Fibroblast of skin of left biceps (primary cell): ENCODE measurements at places on chromosomes 1 and 21.

- DNase-seq = no peak
Measured at GRCh38 chr21:43925609-43926008, 60.6 kb downstream of the AGPAT3 start.

DNA sequence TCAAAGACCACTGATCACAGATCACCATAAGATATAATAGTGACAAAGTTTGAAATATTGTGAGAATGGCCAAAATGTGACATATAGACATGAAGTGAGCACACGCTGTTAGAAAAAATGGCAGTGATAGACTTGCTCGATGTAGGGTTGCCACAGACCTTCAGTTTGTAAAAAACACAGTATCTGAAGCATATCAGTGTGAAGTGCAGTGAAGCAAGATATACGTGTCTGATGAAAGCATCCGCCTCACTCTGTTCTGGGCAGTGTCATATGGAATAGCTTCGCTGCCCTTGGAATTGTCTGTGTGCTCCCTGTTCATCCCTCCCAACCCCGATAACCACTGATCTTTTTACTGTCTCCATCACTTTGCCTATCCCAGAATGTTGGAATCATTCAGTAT, 50.7 kb downstream of the GALNT2 start:
- no peak for DNase-seq

DNA sequence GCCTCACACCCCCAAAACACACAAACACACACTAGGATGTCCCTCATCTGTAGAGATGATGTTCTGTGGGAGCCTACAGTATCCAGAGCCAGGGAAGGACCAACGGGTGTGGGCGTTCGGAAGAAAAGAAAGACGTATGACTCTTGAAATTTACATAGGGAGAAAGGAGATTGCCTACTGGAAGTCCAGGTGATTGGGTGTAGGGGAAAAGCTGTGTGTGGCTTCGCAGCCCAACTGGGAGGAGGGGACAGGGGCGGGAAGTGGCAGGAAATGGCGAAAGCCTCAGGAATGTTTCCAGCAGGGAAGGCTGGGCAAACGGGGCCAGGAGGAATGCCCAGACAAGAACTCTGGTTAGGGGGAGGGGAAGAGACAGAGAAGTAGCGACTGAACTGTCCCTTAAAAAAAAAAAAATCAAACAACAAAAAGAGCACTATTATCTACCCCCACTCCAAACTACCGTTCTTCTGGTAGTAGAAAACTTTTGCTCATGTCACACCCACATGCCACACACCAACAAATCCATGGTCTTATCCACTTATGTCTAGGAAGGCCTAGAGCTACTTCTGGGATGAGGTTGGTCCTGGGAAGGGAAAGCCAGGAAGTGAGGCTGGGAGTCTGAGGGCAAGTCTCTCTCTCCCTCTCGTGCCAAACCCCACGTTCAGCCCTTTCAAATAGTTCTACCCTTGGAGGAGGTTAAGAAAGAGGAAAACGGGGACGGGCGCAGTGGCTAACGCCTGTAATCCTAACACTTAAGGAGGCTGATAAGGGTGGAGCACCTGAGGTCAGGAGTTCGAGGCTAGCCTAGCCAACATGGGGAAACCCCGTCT, 1.8 kb upstream of the CKS1B start:
- peak; percentile 87 for DNase-seq

GRCh38 chr1:15264769-15265168, 17.7 kb downstream of the FHAD1 start:
- no peak for DNase-seq

DNA sequence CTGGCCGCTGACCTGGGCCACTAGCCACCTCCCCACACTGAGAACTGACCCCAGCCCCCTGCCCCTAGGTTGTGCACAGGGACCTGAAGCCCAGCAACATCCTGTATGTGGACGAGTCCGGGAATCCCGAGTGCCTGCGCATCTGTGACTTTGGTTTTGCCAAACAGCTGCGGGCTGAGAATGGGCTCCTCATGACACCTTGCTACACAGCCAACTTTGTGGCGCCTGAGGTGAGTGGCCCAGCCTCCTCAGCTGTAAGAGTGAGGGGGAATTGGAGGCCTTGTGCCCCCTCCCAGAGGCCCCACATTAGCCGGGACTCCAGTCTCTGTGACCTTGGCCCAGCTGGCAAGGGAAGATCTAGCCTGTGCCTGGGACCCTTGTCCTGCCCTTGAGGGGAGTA, 41.8 kb downstream of the RPS6KA1 start:
- no peak for DNase-seq

DNA sequence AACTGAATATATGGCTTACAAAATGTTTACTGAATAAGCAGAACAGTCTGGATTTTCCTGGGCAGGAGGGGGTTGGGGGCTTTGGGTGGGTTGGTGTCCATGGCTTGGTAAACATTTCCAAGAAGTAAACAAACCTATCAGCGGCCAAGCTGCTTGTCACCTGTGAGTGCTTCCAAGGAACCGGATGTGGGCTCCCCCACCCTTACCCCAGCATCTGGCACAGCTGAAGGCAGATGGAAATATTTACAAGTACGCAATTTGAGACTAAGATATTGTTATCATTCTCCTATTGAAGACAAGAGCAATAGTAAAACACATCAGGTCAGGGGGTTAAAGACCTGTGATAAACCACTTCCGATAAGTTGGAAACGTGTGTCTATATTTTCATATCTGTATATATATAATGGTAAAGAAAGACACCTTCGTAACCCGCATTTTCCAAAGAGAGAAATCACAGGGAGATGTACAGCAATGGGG, at the start of gene CLCA1:
CLCA1 (plus strand) TSS at position 427 of the 477 bp plus-strand sequence; CDS start at position 472, 45 bp downstream.
- DNase-seq = no peak

GRCh38 chr1:42743317-42744147, 3.5 kb upstream of the CLDN19 start:
- DNase-seq = no peak

DNA sequence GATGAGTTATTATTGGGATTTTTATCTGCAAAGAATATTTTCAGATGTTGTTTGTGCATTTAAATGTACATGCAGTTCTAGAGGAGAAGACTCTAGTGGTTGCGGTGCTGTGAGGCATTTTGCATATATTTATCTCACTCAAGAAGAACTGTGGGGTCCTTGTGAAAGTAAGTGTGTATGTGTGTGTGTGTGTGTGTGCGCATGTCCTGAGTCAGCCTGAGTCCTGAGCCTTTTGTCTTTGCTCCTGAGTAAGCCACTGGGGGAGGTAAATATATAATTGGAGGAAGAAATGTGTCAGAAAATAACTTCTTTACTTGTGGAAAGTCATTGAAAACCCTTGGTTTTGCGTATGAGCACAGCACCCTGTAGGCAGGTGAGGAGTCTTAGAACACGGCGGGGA, 55.6 kb upstream of the CD34 start:
- DNase-seq = no peak

GRCh38 chr1:218336328-218336727, 8.8 kb upstream of the TGFB2 start:
- no peak for DNase-seq

- DNase-seq = no peak
Measured at GRCh38 chr1:42955311-42956063, 3.2 kb downstream of the SLC2A1 start.

- no peak for DNase-seq
Measured at GRCh38 chr1:36864182-36864822, 170.0 kb downstream of the GRIK3 start.

DNA sequence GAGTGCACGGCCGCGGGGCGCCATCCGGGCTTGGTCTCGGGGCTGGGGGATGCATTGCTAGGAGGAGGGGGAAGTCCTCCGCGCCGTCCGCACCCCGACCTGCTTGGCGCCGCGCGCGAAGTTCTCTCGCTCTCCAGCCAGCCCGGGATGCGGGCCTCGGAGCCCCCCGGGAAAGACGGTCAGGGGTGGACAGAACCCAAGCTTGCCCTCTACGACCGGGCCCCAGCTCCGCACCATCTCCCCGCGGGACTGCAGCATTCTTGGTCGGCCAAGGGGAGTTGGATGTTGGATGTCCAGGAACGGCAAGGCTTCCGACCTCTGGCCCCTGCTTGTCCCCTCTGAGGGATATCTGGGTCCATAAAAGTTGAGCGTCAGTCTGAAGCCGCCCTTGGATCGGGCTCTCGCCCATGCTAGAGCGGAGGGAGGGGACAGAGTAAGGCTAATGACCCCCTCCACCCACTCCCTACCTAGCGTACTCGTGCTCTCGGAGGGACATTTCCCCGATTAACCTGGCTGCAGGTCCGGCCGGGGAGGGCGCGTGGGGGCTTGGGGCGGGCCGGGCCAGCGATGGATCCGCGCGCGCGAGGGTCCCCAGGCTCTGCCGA, 522 bp downstream of the DISP3 start:
- DNase-seq = no peak

- no peak for DNase-seq
Measured at GRCh38 chr1:182791281-182792179, 2.0 kb downstream of the NPL start.

GRCh38 chr1:232557502-232558191, 72.3 kb downstream of the SIPA1L2 start:
- DNase-seq = no peak

- no peak for DNase-seq
Measured at GRCh38 chr1:1051127-1051810, 22.8 kb downstream of the RNF223 start.

- DNase-seq = peak; percentile 53
Measured at GRCh38 chr1:151681923-151682322, 34.7 kb downstream of the CELF3 start.

DNA sequence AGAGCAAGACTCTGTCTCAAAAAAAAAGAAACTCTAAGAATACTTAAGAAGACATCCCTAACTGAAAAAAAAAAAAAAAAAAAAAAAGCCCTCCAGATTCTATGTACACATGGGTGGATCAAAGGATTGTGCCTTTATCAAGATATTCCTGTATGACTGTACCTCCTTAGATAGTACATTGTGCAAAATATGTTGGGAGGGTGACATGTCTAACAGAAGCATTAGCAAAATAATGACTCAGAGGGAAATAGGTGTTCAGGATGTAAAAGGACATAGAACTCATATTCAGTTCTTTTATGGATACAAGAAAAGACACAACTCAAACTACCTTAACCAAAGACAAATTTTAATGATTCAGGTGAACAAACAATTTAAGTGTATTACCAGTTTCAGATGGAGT, 269.8 kb upstream of the KAZN start:
- no peak for DNase-seq

GRCh38 chr1:176323472-176323871, 116.4 kb upstream of the COP1 start:
- DNase-seq = no peak

DNA sequence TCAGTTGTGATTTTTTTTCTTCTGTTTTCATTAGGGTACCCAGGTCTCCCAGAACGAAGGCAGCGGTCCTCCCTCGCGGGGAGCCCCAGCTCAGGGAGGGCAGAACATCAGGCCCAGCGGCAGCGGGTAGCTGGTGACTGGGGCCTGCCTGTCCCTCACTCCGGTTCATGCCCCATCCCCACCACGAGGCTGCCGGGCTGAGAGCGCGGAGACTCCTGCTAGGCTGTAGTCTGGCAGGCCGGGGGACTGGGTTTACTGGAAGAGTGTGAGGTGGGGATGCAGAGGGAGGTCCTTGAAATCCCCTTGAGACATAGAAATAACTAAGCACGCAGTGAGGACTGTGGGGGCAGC, 10.5 kb downstream of the BRINP2 start:
- no peak for DNase-seq
